ENCODE measurements at places on chromosomes 6 and 20.

GRCh38 chr6:97668716-97669115 lies 385.7 kb upstream of the MMS22L start:
- DNase-seq: no peak

DNA sequence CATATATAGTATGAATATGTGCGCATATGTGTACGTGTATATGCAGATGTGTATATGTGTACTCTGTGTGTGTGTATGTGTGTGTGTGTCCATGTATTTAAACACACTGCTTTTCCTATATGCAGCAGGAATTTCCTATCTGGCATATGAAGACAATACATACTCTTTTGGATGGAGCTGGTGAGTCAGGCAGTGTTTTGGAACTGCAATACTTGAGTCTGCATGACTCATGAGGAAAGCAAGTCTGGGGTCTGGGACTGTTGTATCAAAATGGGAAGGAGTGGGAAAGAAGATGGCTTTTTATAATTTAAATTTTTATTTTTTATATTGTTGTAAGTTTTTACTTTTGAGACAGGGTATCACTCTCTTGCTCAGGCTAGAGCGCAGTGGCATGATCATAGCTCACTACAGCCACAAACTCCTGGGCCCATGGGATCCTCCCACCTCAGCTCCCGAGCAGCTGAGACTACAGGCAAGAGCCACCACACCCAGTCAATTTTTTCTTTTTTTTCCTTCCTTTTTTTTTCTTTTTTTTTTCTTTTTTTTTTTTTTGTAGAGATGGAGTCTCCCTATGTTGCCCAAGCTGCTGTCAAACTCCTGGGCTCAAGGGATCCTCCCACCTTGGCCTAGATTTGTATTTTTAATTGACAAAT lies 72.2 kb downstream of the ATXN1 start:
- no peak for DNase-seq

DNA sequence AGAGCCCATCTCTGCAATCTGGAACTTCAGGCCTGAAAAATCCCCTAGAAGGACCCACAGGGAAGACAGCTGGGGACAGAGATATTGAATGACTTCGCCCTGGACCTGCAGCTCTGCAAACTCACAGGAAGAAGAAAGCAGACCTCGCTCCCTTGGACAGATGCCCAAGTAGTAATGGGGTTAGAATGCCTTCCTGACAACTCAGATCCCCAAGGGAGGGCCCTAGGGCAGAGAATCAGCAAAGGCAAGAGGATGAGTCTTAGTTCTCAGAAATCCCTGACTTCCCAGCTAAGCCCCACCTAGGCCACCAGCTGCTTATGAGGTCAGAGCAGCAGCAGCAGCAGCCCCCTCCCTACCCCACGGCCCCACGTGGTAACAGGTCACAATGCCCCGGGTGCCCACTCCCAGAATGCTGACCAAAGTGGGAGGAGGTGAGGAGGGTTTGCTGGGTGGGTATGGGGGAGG lies at the start of gene C20orf141:
C20orf141 (plus strand) TSS at position 401 of the 465 bp plus-strand sequence. CDS start 198 bp downstream, outside the sequence.
- no peak for DNase-seq

GRCh38 chr20:12152996-12153395 lies 235.3 kb downstream of the BTBD3 start:
- DNase-seq: no peak

DNA sequence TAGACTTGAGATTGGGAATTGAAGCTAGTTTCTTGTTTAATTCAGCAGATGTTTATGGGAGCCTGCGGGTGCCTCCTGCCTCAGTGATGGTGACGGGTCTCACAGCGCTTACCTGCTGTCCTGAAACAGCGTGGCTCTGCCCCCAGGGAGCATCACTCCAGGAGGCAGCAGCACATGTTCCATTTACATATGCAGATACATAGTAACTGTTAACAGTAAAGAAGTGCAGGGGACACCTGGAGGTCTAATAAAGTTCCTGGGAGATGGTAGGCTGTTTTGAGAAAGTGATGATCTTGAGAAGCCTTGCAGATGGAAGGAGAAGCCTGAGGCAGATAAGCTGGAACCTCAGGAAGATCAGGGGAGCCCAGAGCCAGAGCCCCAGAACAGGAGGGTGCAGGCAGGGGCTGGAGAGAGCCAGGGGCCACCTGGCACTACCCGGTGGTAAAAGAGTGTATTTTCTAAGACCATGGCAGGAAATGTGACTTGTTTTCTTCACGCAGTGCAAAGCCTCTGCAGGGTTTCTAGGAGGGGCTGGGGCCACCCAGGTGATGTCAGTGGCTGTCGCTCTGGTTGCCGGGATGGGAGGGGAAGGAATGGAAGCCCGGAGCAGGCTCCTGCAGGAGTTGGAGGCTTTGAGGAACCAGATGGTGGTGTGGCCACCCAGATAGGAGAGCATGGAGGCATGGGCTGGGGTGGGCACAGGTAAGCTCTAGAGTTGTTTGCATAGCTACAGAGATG lies 24.2 kb upstream of the KIF25 start:
- DNase-seq: no peak

DNA sequence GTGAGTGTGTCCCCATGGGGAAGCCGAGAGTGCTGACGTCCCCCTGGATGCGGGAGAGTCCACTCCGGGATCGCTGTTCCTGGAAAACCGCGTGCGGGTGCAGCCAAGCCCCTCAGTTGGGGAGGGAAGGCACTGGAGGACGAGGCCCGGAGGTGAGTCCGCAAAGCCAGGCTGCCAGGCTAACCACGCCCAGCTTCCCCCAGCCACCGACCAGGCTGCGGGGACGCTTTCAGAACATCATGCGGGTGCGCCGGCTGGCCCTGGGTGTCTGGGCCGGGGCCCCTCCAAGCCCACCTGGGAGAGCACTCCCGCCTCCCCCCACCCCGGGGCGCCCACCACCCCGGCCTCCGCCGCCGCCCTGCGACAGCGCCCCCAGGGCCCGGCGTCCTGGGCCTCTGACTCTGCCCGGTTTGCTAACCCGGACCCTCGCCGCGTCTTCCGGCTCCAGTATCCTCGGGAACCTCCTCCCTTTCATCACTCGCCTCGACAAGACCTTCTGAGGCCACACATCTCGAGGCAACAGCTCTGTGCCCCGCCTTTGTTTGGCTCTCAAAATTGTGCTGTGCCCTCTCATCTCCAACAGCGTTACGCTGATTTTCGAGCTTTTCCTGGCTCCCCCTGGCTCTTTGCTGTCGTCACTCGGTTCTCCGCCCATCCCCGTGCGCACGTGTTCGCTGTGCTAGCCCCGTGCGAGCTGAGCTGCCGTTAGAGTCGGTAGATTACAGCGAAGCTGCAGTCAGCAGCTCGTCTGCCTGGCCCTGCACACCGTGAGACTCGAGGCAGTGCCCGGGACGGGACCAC lies 47.1 kb upstream of the ENTPD6 start:
- no peak for DNase-seq

GRCh38 chr20:46031014-46031569 lies 2.1 kb downstream of the SLC12A5 start:
- DNase-seq: no peak

- DNase-seq: no peak
These were observed 14.0 kb downstream of the RREB1 start for GRCh38 chr6:7121700-7122241.
